ENCODE measurements at places on chromosomes 16 and 17.

- DNase-seq, result no peak
Measured at GRCh38 chr17:20979792-20980083, 63.1 kb downstream of the USP22 start.

DNA sequence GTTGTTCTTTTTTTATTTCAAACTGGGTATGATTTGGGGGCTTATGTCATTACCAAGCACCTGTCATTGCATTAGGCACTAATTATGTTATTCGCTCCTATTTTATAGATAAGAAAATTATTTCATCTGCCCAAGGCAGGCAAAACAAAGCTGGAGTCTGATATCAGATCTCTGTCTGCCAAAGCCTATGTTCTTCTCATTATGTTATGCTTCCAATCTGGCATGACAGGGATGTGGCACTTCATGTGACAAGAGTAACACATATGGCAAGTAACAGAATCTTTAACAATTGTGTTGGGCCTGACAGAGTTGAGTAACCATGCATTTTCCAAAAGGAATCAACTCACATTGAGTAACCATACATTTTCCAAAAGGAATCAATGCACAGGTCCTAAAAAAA, 61.2 kb upstream of the TOM1L1 start:
- DNase-seq, result no peak

DNA sequence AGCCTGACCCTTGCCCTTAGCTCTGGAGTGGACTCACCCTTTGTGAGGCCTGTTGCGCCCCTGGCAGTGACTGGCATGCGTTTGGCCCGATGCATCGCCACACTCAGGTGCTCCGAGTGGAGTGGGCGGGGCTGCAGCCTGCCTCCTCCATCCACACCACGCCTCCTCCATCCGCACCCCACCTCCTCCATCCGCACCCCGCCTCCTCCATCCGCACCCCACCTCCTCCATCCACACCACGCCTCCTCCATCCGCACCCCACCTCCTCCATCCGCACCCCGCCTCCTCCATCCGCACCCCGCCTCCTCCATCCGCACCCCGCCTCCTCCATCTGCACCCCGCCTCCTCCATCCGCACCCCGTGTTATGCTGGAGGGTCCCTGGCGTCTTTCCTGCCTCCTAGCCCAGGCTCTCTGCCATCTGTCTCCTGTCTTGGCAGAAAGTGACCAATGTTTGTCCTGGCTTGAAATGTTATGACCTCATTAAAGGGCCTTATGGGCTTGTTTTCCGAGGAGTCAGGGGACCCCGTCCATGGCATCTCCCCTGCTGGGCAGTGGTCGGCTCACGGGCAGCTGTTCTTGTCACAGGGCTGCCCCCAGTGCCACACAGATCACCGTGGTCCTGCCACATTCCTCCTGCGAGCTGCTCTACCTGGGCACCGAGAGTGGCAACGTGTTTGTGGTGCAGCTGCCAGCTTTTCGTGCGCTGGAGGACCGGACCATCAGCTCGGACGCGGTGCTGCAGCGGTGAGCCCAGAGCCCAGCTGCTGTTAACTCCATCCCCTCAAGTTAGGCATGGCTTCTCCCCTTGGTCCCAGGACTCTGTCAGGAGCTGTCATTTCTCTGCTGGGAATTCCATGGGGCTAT, 28.7 kb upstream of the MYO15B start:
- DNase-seq, result no peak

DNA sequence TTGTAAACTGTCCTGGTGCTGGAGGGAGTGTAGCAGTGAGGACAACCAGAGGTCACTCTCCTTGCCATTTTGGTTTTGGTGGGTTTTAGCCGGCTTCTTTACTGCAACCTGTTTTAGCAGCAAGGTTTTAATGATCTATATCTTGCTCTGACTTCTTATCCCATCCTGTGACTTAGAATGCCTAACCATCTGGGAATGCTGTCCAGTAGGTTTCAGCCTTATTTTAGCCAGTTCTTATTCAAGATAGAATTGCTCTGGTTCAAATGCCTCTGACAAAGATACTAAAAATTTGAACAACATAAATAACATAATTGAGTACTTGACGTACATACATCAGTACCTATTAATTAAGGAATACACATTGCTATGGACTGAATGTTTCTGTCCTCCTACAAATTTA, 93.3 kb upstream of the TOM1L1 start:
- no peak for DNase-seq

GRCh38 chr16:5837007-5837670, 739.5 kb upstream of the EEF2KMT start:
- no peak for DNase-seq

- no peak for DNase-seq
Measured at GRCh38 chr17:66829386-66829864, 5.5 kb upstream of the CACNG5 start.

DNA sequence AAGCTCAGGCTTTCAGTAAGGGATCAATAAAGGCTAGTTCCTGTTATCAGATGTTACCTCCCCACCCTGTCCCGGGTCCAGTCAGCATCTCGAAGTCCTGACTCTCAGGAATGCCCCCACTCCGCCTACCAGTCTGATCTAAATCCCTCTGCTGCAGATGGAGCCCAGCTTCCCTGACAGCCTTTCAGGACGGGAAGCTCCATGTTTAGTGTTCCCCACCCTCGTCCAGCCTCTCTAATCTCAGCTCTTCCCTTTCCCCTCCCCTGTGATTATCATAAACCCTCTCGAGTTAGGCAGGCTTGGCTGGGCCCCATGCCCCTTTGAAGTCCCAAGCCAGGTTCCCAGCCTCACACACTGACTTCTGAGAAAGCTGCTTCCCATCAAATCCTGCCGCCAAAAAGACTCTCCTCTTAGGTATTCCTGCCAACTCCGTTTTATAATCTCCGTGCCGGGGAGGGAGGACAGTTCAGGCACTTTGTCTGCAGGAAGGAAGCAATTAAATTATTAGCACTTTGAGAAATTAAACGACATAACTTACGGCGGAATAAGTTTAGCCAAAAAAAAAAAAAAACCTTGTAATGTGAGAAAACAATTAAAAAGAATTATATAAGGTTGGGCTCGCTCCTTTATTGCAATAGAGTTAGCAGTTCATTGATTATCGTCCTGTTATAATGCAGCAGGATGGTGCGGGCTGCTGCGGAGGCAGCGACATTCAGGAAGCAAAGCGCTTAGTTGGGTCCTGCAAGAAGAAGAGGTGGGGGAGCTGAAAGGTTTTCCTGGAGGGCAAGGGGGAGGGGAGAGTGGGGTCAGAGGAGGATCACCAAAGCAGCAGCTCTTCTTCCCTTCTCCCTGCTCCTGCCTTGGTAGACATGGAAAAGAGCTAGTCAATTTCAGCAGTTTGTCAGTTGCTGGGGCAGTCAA, 16.8 kb upstream of the ETV4 start:
- DNase-seq, result no peak

- DNase-seq, result no peak
Measured at GRCh38 chr17:8287651-8288335, 677 bp upstream of the RANGRF start.

GRCh38 chr17:1360975-1361374, 39.0 kb downstream of the YWHAE start:
- DNase-seq, result no peak

GRCh38 chr17:29390851-29391631, 878 bp downstream of the TAOK1 start:
- no peak for DNase-seq

DNA sequence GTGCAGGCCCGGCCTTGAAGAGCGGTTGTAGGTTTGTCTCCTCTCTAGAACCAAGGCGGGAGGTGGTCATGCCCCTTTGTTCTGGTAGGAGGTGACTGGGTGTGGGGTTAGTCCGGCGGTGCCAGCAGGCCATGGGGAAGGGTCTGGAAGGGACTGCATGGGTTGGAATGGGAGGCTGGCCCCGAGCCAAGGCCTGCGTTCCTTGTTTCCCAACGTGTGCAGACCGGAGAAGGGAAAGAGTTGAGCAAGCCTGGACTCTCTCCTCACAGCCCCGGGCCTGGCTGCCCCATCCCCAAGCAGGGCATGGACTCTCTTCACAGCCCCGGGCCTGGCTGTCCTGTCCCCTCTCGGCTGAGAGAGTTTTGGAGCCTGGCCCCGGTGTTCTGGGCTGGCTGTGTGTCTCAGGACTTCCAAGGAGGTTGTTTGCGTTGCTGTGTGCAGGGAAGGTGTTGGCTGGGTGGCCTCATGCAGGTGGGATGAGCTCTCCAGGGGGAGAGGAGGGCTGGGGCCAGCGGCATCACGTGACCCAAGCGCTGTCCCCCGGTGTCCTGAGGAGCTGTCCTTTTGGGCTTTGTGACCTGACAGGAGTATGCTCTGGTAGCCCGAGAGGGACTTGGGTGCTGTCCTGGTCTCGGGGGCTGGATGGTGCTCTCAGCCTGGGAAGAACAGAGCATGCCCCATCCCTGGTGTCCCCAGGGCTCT, 2.6 kb downstream of the CACNA1H start:
- no peak for DNase-seq

GRCh38 chr16:53912155-53912554, 208.2 kb downstream of the FTO start:
- no peak for DNase-seq

- DNase-seq, result no peak
Measured at GRCh38 chr17:27384261-27384701, 72.0 kb upstream of the KSR1 start.

GRCh38 chr17:42526031-42526444, 10.0 kb upstream of the NAGLU start:
- DNase-seq, result no peak

- DNase-seq, result no peak
Measured at GRCh38 chr17:35432176-35433074, at the start of gene SLFN12. Gene SLFN12 (minus strand): TSS chr17:35432500. CDS start chr17:35423028, 9,472 bp downstream.

DNA sequence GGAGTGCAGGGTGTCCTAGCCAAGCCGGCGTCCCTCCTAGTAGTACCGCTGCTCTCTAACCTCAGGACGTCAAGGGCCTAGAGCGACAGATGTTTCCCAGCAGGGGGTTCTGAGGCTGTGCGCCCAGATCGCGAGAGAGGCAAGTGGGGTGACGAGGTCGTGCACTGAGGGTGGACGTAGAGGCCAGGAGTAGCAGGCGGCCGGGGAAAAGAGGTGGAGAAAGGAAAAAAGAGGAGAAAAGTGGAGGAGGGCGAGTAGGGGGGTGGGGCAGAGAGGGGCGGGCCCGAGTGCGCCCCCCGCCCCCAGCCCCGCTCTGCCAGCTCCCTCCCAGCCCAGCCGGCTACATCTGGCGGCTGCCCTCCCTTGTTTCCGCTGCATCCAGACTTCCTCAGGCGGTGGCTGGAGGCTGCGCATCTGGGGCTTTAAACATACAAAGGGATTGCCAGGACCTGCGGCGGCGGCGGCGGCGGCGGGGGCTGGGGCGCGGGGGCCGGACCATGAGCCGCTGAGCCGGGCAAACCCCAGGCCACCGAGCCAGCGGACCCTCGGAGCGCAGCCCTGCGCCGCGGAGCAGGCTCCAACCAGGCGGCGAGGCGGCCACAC, at the start of gene MMP2:
MMP2 (plus strand) TSS at position 372 of the 603 bp plus-strand sequence. CDS start 282 bp downstream, outside the sequence.
- no peak for DNase-seq

GRCh38 chr17:81711814-81712467, at the start of gene SLC25A10:
Gene SLC25A10 (plus strand): TSS chr17:81712284. CDS start chr17:81712427, 143 bp downstream.
- no peak for DNase-seq

- no peak for DNase-seq
Measured at GRCh38 chr17:66904760-66905624, 59.5 kb upstream of the CACNG4 start.

DNA sequence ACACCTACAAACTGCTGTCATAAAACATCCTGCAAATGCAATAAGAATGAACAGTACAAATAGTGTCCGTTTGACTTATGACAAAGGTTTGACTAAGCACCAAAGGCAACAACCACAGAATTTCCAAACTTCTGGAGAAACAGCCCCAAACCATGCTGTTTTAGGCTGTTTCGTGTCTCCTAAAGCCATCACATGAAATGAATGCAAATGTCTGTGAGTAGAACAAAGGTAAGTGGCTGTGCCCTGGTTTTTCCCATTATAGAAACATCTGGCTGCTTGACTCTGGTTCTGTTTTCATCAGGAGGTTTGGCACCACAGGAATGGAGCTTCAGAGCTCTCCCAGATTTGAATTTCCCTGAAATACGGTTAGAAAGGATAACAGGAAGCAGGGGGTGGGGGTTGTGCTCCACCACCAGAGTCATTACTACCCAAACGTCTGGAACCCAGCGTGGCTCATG, 4.6 kb upstream of the EMP2 start:
- DNase-seq, result no peak

GRCh38 chr17:67493812-67494211, 116.7 kb downstream of the PITPNC1 start:
- no peak for DNase-seq

GRCh38 chr17:81245665-81246342, 6.7 kb downstream of the NDUFAF8 start:
- DNase-seq, result no peak

GRCh38 chr16:74627506-74628220, 20.7 kb upstream of the GLG1 start:
- no peak for DNase-seq

DNA sequence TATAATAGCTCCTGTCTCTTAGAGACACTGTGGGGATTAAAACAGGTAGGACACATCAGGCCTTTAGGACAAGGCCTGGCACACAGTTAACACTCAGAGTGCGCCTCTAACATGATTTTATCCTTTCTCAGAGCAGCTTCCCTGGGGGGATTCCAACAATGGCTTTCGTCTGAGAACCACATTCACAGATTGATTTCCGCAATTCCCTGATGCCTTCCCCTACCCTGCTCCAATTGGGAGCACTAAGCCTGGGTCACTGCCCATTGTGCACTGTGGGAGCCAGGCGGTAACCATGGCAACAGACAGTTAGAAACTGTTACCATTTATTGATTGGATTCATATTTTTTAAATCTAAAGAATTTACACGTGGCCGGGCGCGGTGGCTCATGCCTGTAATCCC, 5.9 kb upstream of the ALKBH5 start:
- DNase-seq, result no peak

DNA sequence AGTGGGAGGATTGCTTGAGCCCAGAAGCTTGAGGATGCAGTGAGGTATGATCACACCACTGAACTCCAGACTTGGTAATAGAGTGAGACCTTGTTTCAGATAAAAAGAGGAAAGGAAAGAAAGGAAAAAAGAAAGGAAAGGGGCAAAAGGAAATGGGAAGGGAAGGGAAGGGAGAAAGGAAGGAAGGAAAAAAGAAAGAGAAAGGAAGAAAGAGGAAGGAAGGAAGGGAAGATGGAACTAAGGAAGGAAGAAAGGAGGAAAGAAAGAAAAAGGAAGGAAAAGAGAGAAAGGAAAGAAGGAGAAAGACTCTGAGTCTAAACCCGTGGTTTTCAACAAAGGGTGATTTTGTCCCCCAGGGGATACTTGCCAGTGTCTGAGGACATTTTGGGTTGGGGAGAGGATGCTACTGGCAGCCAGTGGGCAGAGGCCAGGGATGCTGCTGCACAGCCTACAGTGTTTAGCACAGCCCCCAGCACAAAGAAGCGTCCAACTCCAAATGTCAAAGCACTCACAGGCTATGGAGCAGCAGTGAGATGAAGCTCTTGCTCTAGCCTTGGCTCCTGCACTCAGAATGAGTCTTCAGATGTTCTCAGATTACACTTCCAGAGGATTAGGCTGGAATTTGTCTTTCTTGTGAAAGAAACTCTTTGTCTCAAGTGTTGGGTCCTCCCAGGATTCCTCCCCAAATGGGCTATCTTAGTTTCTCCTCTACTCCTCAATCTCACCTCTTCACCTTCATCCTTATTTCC, 64.2 kb downstream of the BMERB1 start:
- DNase-seq, result no peak

GRCh38 chr17:49344914-49345313, 17.1 kb downstream of the ZNF652 start:
- no peak for DNase-seq

GRCh38 chr17:77637818-77638575, 320.5 kb upstream of the TNRC6C start:
- no peak for DNase-seq

GRCh38 chr16:57379579-57379978, 7.3 kb downstream of the CX3CL1 start:
- no peak for DNase-seq

Measured in NCI-H1436 treated with DMSO at 0.1 percent for 48 hours (cell line).